Activated CD4-positive, alpha-beta T cell treated with anti-CD3 and anti-CD28 coated beads, Interleukin-2, amount 10 ng/mL, durations not matched to agents 7 days and 5 days (primary cell): ENCODE measurements at places on chromosomes 11 and 22.

- peak; percentile 38 for DNase-seq
These were observed 787.1 kb upstream of the API5 start for GRCh38 chr11:42524534-42525227.

GRCh38 chr11:45109400-45109799 is 37.0 kb upstream of the PRDM11 start:
- DNase-seq = no peak

DNA sequence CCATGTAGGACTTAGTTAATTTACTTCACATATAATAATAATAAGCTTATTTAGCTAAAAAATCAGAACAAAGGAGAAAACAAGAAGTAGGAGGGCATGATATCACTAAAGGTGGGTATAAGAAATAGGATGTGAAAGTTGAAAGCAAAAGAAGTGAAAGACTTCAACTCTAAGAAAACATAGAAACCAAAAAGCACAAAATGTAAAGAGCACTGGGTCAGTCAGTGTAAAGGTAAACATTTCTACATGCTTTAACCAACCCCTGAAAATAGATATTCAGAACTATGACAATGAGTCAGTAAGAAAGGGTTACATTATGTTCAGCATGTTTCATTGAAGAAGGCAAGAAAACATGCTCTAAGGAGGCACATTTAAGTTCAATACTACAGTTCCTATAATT is 298.8 kb downstream of the SWAP70 start:
- DNase-seq = no peak

DNA sequence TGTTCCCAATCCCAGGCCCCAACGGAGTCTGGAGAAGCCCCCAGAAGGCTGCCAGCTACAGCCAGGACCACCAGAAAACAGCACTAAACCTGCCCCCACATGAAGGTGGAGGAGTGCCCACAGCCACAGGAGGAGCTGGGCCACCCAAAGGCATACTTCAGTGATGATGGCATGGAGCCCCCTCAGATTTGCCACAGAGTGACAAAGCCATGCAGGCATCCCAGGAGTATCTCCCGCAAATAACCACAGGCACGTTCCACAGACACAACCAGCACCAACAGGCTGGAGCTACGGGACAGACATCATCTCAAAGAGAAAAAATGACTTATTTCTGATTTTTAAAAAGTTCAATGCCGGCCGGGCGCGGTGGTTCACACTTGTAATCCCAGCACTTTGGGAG is 10.6 kb downstream of the CARS1 start:
- no peak for DNase-seq

DNA sequence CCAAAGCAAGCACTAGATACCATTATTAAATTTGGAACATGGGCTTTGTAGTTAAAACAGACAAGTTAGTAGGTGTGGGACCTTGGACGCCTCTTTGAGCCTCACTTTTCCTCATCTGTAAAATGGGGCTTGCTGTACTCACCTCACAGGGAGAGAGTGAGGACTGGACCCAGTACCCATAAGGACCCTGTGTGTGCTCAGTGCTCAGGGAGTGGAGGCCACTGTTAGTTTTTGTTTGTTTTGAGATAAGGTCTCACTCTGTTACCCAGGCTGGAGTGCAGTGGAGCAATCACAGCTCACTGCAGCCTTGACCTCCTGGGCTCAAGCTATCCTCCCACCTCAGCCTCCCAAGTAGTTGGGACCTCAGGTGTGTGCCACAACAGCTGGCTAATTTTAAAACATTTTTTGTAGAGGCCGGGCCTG is 8.9 kb downstream of the RAPSN start:
- DNase-seq = no peak

DNA sequence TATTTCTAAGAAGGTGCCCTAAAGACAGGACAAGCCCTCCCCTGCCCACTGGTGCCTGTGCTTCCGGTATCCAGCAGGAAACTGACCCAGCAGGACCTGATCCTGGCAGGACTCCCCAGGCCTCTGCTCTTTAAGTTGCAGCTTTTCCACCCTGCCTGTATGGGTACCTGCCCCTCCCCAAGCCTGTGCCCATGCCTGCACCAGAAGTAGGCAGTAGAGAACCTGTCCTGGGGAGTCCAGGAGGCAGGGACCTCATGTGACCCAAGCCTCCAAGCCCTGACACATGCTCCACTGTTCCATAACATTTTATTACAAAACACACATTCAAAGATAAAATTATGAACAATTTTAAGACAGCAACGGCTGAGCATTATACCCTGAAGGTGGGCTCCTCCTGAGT is 14.2 kb downstream of the CWC15 start:
- no peak for DNase-seq

DNA sequence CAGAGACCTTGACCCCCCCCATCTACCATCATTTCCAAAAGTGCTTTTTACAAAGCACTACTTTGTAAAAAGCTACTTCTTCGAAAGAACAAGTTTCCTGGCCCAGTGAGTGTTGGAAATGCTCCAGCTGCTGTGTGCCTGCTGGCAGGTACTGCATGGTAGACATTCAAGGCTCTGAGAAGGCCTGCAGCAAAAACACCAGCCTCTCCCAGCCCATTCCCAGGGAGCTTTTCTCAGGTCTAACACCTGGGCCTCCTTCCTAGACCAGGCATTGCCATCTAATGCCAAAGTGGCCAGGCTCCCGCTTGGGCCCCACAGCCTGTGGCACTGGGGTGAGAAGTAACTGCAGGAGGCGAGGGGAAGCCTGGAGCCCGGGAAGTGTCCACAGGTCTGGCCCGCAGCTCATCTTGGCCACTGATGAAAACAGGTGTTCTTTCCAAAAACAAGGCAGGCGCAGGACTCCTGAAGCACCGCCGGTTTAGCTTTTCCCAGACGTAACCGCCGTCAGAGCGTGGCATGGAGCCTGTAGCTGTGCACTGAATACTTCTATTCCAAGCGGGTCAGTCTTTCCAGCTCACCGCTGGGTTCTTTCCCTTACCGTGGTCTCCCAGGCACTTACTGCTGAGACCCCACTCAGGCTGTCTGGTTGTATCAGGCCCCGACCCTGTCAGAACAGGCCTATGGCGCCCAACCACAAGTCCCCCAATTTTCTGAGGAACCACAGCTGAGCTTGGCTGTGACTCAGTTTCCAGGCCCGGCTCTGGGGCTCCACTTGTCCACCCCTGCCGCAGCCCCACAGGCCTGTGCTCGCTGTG is 1.2 kb upstream of the TCIRG1 start:
- no peak for DNase-seq

- DNase-seq = no peak
These were observed 2.0 kb downstream of the NTM start for GRCh38 chr11:131372234-131372962.
